Mucosa of gallbladder (tissue), 1 donor: ENCODE measurements at places on chromosomes 11 and 22. TPM values are rescaled to one million over a fixed set of nuclear protein-coding genes. Genes with fewer than 3 reads are reported as not detected.

DNA sequence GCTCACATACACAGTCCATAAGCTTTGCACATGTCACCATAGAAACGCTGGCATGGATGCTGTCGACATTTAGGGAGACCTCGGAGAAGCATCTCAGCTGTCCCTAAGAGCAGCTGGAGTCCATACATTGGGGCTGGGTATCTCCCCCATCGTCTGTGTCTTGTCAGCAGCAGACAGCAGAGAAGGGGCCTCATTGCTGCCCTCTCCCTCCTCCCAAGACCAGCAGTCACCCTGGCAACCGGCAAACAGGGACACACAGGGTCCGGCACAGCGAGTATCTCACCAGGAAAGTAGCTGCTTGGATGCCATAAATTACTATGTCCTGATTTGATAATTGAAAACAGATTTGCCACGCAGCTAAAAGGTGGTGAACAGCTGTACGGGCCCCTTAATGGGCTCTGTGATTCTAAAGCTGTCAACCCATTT is 84.4 kb downstream of the CD44 start:
- DNase-seq: no peak

- no peak for DNase-seq
These were observed 1.7 kb upstream of the SESN3 start for GRCh38 chr11:95232666-95233065.

DNA sequence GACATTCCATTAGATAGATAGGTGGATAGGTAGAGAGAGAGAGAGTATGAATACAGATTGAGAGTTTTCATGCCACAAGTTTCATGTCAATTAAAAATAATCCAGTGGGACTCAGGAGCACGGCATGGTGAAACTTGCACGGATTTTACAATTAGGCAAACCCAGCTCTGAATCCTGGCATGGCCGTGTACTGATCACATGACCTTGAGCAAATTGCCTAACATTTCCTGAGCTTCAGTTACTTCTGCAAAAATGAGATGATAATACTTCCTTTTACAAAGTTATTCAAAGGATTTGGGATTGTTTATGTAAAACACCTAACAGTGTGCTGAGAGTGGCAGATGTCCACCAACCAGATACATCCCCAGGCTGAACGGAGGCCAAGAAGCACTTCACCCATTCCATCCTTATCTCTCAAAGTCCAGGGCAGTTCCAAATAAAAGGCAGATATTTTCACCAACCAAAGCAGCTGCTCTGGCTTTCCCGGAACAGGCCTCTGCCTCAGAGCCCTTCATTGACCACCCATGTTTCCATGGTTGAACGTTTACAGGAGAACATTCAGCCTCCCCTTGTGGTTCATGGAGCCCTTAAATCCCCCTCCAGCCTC is 17.9 kb downstream of the APLNR start:
- DNase-seq: no peak

- no peak for DNase-seq
These were observed at the start of gene LRP4 for GRCh38 chr11:46918083-46918787. TSS of gene LRP4 (minus strand) at chr11:46918550. CDS start at chr11:46918379, 171 bp downstream.

TEX54 gene
- total RNA-seq: not detected

- DNase-seq: no peak
These were observed 28.3 kb downstream of the OSBPL5 start for GRCh38 chr11:3136546-3137455.

- DNase-seq: no peak
These were observed 208.6 kb downstream of the BLID start for GRCh38 chr11:121907379-121907778.

- DNase-seq: no peak
These were observed 29.9 kb upstream of the TH start for GRCh38 chr11:2201542-2201941.

DNA sequence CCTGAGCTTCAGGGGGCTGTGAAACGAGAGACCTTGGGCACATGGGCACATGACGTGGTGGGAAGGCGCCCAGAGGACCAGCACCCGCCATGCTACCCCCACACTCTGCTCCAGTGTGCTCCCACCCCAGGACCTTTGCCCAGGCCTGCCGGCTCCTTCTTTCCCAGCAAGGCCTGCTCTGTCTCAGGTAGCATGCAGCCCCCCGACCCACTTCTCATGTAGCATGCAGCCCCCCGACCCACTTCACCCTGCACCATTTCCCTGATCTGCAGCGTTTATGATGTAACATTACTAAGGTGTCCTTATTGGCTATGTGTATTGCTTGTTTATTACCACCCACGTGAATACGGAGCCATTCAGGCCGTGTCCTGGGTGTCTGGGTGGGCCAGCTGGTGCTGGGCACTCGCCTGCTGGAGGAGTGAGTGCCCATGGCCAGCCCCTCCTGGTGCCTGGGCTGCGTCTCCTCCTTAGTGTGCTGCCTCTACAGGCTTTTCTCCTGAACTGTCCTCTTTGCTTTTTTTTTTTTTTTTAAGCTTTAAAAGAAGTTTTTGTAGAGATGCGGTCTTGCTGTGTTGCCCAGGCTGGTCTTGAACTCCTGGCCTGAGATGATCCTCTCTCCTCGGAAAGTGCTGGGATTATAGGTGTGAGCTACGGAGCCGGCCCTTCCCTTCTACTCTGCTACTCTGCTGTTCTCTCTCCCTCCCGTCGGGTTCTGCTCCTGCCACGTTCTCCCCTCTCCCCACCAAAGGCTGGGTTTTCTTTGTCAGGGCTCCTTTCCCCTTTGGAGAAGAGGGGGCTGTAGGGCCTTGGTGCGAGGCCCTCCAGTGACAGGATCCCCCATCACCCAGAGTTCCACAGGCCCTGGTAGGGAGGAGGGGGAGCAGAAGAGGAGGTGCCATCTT is 29.4 kb downstream of the LRP5 start:
- no peak for DNase-seq

OR51E2 gene
- total RNA-seq: 0.63 TPM

GRCh38 chr22:43155789-43156188 is 4.4 kb downstream of the TSPO start:
- no peak for DNase-seq

- no peak for DNase-seq
These were observed 104.4 kb downstream of the FANCF start for GRCh38 chr11:22521226-22521625.

DNA sequence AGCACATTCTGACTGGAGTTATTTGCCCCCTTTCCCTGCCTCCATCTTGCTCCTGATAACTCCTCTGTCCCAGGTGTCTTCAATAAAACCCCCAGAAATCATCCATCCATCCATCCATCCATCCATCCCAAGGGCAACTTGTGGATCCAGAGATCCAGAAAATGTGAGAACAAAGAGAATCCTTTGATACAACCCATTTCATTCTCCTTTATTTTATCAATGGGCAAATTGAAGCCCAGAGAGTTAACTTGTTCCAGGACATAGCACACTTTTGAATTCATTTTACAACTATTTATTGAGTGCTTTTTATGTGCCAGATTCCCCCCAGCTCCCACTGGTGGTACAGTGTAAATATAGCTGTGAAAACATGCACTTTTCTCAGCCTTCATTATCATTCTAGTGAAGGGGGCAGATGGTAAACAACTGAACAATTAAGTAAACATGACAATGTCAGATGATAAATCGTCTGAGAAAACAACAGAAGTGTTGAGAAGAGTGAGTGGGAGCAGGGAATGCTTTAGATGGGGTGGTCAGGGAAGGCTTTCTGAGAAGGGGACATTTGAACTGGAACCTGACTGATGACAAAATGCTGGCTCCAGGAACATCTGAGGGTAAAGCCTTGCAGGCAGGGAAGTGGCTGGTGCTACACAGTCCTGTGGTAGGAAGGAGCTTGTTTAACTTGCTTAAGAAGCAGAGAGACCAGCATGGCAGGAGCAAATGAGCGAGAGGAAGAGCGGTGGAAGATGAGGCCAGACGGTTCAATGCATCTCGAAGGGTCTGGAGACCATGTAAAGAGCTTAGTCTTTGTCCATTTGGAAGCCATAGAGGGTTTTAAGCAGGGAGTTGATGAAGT is 80.0 kb upstream of the TIMP3 start:
- DNase-seq: no peak

- DNase-seq: no peak
These were observed 123.4 kb downstream of the C11orf58 start for GRCh38 chr11:16861862-16862261.

DNA sequence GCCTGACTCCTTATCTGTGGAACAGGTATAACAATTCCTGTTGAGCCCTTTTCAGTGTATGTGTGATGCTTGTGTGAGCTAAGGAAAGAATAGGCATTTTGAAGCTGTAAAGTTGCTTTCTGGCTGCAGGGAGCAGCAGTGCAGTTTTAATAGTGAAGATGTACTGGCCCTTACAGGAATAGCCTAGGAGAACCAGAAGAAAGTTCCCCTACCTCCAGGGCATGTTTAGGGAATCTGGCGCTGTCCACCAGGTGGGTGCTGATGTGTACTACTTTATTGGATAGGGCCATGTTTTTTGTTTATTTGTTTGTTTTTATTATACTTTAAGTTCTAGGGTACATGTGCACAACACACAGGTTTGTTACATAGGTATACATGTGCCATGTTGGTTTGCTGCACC is 11.5 kb downstream of the BMAL1 start:
- no peak for DNase-seq

DNA sequence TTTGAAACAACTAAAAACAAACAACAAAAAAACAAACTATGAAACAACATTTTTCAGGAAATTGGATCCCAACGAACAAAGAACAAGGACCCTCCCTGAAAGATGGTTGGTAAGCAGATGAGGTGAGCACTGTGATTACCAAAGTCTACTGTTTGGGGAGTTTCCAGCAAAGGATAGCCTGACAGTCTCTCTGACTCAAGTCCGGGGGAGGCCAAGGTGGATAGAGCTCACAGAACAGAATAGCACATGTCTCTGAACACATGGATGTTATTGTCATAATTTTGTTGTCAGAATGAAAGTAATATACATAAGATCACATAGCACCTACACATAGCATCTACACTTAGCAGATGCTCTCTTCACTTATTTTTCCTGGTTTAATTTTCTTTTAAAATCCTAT is 501.3 kb upstream of the TENM4 start:
- DNase-seq: no peak

GRCh38 chr11:11071486-11071885 is 213.6 kb upstream of the ZBED5 start:
- no peak for DNase-seq

DNA sequence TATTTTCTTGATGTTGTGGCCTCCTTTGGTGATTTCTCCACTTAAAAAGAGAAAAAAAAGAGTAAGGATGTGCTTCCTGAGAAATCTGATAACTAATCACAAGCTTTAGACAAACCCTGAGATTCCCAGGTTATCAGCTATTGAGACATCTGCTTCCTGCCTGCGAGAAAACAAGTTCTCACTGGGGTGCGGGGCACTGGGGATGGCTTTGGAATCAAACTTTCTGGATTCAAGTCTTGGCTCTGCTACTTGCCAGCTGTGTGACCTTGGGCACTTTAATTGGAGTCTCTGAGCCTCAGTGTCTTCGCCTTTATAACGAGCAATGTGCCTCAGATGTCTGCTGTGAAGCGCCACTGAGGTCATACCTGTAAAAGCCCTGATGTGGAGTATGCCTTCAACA is 152.5 kb upstream of the NAV2 start:
- DNase-seq: no peak

SLC22A8 gene
- total RNA-seq: not detected

- DNase-seq: no peak
These were observed 9.1 kb downstream of the MMP10 start for GRCh38 chr11:102771351-102771750.

PANX3 gene
- not detected for total RNA-seq
